ENCODE measurements at places on chromosomes 3 and 15. TPM values are rescaled to one million over a fixed set of nuclear protein-coding genes. Genes with fewer than 3 reads are reported as not detected.

Gene SH3GL3
- total RNA-seq, result 16.3 TPM

Gene ANKRD34C
- total RNA-seq, result not detected

Gene ZNF80
- total RNA-seq, result not detected

Gene CLSTN2
- 0.52 TPM for total RNA-seq

Gene FGF7
- total RNA-seq, result not detected

Gene TUSC7
- not detected for total RNA-seq

Gene RTP1
- total RNA-seq, result 3.0 TPM

Gene GRM7
- total RNA-seq, result 0.24 TPM

Gene NLGN1
- total RNA-seq, result 14.8 TPM

Gene NRROS
- 5.3 TPM for total RNA-seq

Gene RBP2
- not detected for total RNA-seq

Gene MAGEF1
- 56.7 TPM for total RNA-seq

All from H1 (cell line).